ENCODE measurements at places on chromosomes 2 and 18. TPM values are rescaled to one million over a fixed set of nuclear protein-coding genes. Genes with fewer than 3 reads are reported as not detected.

GRCh38 chr18:35075132-35075531, 33.9 kb downstream of the MAPRE2 start:
- DNase-seq = no peak

GRCh38 chr2:8472545-8473323, 209.1 kb upstream of the ID2 start:
- no peak for DNase-seq

- no peak for DNase-seq
Measured at GRCh38 chr18:59448546-59448945, 89.5 kb upstream of the LMAN1 start.

DNA sequence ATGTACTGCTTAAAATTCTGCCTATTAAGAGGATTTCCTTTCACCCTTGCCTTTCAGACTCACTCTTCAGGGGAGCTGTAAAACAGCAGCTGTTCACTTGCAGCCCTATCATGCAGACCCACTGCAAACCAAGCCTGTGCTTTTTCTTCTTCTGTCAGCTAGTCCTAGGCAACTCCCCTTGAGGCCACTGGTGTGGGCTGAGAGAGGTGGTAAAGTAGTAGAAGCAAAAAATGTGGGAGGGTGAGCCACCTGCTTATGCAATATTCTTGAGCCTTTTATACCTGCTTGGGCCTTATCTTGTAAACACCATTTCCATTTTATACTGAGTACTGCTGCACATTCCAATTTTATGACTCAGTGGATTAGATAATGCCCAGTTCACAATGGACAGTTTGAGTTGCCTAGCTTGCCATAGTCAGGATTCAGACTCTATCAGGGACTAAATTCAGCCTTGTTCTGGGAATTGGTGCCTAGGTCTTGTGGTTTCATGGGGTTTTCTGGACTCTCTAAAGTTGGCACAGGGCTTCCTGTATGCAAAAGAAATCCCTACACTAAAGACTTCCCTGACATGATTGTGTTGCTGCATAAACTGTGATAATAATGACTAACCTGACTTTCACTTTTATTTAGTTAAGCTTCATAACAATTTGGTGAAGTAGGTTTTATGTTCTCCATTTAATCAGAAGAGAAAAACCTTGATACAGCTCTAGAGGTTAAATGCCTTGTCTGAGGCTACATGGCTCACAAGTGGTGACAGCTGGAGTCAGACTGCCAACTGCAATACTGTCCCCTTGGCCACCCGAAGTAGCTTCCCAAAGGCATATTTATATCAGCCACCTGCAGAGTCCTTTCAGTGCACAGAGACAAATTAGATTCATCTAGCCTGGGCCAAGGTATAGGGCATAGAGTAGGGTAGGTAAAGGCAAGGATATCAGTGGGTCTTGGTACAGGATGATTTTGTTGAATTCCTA, 47.4 kb upstream of the KDM3A start:
- DNase-seq = no peak

DNA sequence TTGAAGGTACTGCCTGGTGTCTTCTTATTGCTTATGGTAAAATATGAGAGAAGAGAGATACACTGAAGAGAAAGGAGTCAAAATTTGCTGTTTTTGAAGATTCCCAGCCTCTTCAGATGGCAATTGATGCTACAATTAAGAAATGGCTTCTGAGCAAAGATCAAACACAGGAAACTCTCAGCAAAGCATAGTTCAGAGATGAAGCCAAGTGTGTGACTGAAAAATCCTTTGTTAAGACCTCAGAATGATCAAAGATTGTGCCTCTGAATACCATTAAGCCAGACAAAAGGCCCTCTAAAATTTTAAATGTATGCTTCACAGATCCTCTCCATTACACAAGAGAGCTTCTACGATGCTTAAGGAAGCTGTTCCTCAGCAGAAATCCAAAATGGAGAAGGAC, 216.3 kb downstream of the UXS1 start:
- no peak for DNase-seq

- peak; percentile 71 for DNase-seq
Measured at GRCh38 chr2:204967199-204967960, 422.1 kb downstream of the PARD3B start.

DNA sequence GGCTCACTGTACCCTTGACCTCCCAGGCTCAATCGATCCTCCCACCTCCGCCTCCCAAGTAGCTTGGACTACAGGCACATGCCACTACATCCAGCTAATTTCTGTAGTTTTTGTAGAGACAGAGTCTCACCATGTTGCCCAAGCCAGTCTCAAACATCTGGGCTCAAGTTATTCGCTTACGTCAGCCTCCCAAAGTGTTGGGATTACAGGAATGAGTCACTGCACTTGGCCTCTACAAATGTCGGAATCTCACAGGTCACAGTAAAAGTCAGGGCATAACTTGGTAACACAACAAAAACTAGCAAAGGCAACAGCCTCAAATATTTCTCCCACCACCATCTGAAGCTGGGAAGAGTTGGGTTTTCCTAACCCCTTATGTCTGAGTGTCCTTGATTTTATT, 25.3 kb downstream of the SCG2 start:
- no peak for DNase-seq

- DNase-seq = no peak
Measured at GRCh38 chr2:67032076-67032475, 365.1 kb upstream of the ETAA1 start.

DNA sequence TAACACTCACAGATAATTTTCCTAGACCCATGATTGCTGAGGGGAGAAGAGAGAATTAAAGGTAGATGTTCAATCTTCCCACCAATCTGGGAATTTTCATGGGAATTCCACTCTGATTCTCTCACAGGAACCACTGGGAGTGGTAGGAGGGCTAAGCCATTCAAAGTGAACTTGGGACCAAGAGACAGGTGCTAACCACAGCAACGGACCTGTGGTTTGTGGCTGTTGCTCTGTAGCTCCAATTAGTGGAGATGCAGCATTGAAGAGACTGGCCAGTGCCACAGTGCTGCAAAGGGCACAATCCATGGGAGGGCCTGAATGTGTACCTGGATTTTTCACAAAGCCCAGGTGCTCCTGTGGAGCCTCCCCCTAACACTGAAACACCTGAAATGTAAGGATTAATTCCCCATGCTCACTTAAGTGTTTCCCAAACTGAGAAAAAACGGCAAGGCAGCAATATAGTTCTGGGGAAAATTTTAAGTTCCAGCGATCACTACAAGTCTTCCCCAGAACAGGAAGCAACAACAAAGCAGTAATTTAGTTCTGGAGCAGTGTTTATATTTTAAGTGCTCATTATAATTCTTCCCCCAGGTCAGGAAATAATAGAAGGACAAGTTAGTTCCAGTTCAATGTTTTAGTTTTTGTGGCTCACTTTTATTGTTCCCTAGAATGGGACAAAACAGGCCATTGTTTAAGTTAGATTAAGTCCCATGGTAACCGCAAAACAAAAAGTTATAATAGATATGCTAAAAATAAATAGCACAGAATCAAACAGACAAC, 1045.8 kb downstream of the CNTNAP5 start:
- no peak for DNase-seq

GRCh38 chr18:63342206-63342605, 22.6 kb upstream of the BCL2 start:
- no peak for DNase-seq

DNA sequence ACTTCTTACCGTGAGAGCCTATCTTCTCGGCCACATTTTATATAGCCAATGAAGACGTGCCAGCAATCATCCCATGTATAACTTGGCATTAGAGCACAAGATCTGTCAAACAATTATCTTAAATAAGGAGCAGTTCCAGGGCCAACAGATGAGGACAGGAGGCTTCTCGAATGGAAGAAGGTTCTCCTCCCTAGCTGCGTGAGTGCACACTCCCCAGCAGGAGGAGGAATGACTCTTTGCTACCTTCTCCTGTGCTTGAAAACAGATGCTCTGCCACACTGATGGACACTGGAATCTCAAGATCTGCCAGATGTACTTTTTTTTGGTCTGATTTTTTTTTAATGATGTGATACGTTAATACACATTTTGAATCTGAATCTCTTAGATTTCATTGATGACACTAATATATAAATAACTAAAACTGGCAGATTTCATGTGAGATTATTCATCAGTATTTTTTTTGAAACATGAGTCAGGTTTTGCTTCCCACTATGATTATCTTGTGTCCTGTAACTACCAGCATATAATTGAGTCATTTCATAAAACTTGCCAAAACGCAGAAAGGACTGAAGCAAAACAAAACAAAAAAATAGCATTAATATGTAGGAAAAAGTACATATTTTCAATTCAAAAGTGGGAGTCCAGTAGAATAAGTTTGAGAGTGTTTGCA, 626 bp upstream of the VIT start:
- no peak for DNase-seq

DNA sequence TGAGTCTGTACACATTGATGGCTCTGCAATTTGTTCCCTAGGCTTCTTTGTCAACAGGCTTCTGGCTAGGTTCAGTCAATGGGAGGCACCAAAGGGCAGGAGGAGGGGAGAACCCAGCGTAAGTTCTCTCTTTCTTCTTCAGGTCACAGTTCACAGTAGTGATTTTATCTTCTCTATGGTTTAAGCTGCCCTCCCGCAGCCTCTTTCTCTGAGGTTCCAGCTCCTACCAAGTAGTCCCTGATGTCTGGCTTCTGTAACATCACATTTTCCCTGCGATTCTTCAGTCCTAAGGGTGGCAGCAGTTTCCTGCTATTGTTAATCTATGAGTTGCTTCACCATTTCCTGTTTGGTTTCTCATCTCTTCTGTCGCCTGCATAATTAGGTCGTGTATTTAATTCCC, 107.4 kb downstream of the CPO start:
- no peak for DNase-seq

GRCh38 chr2:102809291-102810189, 47.7 kb downstream of the TMEM182 start:
- no peak for DNase-seq

- no peak for DNase-seq
Measured at GRCh38 chr18:56723068-56723467, 71.9 kb downstream of the WDR7 start.

DNA sequence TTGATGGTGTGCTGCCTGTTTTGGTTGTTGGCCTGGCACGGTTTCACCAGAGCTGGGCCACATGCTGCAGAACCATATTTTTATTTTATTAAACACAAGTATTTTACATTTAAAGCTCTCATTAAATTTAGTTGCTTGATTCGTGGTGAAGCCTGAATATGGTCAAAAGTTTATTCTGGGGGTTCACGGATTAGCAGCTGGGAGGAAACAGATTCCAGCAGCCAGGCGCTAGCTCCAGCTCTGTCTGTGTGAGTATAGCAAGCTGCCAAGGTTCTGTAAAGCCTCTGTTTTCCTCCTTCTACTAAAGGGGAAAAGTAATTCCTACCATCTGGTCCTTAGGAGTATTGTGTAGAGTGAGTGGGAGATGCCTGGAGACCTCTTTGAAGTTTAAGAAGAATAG, 22.5 kb downstream of the GATA6 start:
- DNase-seq = no peak

DNA sequence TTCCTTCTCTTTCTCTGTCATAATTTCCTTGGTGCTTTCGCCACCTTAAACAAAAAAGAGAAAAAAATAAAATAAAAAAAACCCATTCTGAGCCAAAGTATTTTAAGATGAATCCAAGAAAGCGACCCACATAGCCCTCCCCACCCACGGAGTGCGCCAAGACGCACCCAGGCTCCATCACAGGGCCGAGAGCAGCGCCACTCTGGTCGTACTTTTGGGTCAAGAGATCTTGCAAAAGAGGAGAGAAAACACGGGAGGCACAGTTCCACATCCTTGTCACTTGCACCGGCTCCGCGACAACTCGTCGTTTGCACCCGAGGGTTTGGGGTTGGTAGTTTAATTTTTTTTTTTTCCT, 1.8 kb upstream of the SP9 start:
- no peak for DNase-seq

GRCh38 chr2:113739849-113740248, 16.6 kb downstream of the SLC35F5 start:
- no peak for DNase-seq

GRCh38 chr2:144876013-144876412, 356.1 kb upstream of the ZEB2 start:
- no peak for DNase-seq

DNA sequence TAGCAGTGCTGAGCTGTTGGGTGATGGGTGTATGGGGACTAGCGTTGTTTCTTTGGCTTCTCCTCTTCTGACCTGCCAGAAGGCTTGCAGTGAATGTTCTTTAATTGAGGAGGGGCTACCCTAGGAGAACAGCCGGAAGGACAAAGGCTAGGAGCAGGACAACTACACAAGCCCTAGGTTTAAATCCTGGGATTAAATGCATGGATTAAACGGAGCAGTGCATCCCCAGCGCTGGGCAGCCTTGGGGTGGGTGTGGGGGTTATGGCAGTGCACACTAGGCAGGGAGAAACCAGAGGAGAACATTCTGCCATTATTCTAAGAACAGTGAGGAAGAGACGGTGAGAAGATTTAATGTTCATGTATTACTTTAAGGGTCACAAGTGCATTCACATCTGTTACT, 86.4 kb upstream of the MCFD2 start:
- no peak for DNase-seq

GRCh38 chr2:109057686-109058085, 68.7 kb upstream of the EDAR start:
- DNase-seq = no peak

DNA sequence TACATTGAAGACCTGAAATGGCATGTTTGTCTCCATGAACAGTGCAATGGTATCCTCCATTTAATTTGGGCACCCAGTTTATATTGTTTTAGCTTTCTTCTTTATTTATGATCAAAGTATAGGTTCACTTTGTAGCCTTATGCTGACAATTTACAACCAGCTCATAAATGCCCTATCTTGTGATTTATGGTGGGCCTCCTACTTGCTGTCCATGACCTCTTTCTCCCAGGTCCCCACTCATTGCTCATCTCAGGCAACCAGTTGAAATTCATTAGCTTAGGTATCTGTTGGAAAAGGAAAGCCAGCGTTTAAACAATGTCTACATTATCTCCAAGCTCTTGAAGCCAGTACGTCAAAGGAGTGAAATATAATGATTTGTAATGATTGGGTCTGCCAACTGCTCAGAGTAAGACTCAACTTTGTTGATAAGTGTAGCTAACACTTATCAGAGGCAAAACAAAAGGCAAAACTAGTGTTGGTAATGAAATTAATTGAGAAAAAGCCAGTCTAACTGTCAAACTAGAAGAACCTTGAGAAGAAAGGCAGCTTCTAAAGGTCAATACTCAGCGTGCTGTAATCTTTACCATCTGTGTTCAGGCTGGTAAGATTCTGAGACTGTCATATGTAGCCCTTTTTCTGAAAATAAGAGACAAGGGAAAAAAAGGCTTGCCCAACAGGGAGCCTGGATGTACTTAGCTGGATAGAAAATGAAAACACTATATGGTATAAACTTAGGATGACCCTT, 695.9 kb downstream of the EPHA4 start:
- DNase-seq = no peak

- no peak for DNase-seq
Measured at GRCh38 chr2:51778806-51779205, 746.9 kb upstream of the NRXN1 start.

Gene KHK
- total RNA-seq = 5.7 TPM

Gene ANKRD30BL
- total RNA-seq = 0.14 TPM

Gene CD302
- 65.2 TPM for total RNA-seq

Gene SLC19A3
- total RNA-seq = 2.4 TPM

Gene FBLN7
- total RNA-seq = 15.4 TPM

Gene CMPK2
- 4.9 TPM for total RNA-seq

Gene CPO
- 0.32 TPM for total RNA-seq

Gene SKOR2
- total RNA-seq = not detected

All from posterior vena cava (tissue), 2 donors.